ENCODE measurements at places on chromosomes 5 and 9.

DNA sequence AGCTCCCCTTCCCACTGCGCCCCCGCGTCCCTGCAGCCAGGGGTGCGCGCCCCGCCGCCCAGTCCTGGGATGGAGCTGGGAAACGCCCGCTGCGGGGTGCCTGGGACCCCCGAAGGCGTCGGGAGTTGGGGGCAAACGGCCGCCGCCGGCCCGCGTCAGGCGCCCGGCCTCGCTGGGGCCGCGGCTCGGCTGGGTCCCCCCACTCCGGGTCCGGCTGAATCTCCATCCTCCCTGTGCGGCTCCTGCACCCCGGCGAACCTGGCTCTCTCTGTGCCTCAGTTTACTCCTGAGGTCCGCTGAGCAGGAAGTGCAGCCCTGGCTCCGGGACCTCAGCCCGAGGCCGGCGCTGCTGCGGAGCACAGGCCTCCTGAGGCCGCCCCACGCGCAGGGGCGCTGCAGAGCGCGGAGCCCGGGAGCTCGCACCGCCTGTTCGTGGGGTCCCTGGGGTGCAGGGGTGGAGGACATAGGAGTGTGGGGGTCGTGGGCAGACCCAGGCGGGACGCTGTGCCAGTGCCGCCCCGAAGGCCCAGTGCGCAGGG, 13.9 kb upstream of the TMEM250 start:
- no peak for DNase-seq

GRCh38 chr5:78458843-78459242, 98.4 kb downstream of the SCAMP1 start:
- no peak for DNase-seq

- DNase-seq: no peak
Observed at GRCh38 chr5:73722231-73722630, 96.2 kb downstream of the ARHGEF28 start.

DNA sequence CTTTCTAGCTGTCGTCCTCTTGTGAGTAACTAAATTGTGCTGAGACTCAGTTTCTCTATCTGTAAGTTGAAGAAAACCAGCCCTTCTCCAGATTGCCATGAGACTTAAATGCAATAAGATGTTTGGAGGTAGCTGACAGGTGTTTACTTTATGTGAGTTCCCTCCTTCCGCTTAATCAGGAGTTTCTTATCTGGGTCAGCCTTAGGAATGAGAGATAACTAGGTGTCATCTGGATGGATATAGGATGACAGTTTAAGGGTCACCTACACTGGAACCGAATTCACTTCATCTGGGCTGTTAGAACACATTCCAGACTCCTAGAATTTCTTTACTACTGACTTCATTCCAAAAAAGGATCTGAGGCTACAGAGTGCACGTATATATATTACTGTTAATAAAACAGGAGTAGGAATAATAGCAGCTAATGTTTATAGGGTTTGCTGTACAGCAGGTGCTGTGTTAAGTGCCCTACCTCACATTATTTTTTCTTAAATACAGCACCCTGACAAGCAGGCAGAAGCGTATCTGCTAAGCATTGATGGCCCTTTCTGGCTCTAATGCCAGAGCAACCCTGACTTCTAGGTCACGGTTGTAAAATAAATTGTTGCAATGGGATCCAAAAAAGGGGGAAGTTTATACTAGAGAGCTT, 30.0 kb upstream of the CPEB4 start:
- DNase-seq: no peak
